ENCODE measurements at places on chromosomes 12 and 14.

- no peak for DNase-seq
These were observed 655 bp upstream of the DYNLL1 start for GRCh38 chr12:120495186-120495730.

DNA sequence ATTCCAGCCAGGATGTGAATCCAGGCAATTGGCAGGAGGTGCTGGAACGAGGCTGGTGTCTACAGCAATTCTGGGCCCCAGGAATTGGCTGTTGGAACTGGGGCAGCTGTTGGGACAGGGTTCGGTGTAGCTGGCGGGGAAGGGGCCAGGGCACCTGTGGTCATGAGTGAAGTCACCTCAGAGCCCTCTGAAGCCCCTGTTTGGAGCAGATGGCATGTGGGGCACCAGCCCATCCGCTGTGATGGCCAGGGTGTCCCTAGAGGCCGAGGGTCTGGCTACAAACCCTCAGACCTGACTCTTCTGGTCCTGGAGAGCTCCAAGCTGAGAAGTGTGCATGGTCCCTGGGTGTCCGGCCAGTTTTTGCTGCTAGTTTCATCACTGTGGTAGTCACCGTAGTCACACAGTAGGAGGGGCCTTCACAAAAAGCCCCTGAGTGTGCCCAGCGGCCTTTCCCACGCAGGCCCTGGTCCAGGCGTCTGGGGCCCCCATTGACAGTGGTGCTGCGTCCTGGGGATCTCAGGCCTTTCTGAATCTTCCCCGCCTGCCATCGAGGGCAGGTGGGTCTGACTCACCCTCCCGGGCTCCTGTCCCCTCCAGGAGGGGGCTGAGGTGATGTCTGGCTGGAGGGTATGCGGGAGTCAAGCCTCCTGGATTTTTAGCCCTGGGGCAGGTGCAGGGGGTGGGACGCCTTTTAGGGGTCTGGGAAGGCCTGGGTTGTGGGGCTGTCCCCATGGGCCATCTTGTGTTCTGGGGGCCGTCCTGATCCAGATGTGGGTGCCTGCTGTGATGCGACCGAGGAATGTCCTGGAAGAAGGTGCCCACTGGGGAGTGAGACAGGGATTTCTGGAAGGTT is 368.0 kb downstream of the TMEM121 start:
- no peak for DNase-seq

DNA sequence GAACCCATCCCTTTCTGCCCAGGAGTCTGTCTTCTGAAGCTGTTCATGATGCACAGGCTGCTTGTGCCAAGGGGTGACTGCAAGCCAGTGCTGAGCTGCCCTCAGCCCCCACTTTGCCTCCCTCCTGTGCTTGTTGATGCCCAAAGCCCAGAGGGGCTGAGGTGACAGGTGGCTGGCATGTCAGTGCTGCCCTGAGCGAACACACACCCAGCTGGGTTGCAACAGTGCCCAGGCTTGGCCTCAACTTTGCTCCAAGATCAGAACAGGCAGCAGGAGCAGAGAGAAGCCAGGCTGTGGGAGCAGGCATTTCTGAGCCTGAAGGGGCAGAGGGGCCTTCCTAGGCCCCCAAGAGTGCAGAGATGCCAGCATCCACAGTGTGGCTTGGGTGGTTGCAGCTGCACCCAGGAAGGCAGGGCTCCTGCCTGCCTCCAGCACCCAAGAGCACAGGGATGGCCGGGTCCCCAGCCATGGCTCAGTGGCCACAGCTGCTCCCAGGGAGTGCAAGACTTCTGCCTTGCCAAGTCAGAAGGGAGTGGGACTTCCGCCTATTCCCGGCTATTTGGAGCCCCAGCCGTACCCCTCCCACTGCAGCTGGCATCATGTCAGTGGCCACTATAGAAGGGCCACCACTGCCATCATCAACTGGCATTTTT is 83.1 kb downstream of the SLC16A7 start:
- no peak for DNase-seq

DNA sequence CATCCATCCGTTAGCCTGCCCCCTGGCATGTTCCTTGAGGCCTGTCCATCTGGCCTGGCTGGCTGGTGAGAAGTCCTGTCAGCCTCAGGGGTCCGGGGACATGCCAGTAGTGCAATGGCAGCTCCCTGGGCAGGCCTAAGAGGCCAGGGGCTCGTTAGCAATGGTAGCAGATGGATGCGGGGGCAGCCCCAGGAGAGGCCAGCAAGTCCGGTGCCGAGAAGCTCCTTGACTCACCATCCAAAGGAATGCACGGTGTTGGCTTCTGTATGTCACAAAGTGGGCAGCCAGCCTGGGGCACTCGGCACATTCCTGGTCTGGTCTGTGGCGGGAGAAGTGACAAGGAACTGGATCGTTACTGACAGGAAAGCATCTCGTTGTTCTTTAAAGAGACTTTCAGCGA is 319.9 kb downstream of the CACNA1C start:
- DNase-seq = no peak

GRCh38 chr14:104647467-104648043 is 41.9 kb upstream of the INF2 start:
- DNase-seq = no peak

DNA sequence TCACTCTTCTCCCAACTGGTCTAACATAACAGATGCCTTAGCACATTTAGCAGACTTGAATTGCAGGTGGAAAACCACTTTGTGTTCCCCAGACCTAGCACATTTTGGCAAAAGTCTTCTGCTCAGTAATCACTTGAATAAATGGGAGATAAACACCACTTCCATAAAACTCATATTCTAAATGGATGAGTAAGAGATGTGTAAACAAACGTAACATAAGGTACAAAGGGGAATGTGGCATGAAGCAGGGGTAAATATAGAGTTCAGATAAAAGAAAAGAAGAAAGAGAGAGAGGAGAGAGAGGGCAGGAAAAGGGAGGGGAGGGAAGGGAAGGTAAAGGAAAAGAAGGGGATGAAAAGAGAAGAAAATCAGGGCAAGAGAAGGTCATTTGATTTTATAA is 17.0 kb upstream of the KERA start:
- DNase-seq = peak; percentile 14

GRCh38 chr14:35352274-35353233 is 52.0 kb downstream of the NFKBIA start:
- DNase-seq = no peak

- no peak for DNase-seq
These were observed 1052.1 kb downstream of the TMEM121 start for GRCh38 chr14:106578481-106578880.

- no peak for DNase-seq
These were observed 149.0 kb downstream of the KITLG start for GRCh38 chr12:88431246-88431645.

Measured in bronchial epithelial cell (primary cell).